HCEC 1CT (cell line): ENCODE measurements at places on chromosomes 6 and 20.

DNA sequence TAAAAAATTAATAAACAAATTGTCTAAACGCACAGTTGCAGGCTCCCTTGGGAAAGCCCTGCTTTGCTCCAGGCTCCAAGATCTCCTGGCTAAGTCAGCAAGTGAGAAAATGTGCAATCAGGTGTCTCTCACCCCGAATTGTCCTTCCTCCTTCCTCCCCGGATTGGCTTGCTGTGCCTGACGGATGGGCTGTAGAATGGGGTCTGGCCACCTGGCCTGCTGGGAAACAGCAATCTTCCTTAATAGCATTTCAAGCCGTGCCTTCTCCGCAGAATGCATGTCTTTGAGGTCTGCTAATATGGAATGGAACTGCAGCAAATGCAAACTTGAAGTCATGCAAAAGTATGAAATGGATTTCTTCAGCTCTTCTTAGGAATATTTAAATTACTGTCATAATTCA lies 43.7 kb upstream of the CDKAL1 start:
- no peak for DNase-seq

DNA sequence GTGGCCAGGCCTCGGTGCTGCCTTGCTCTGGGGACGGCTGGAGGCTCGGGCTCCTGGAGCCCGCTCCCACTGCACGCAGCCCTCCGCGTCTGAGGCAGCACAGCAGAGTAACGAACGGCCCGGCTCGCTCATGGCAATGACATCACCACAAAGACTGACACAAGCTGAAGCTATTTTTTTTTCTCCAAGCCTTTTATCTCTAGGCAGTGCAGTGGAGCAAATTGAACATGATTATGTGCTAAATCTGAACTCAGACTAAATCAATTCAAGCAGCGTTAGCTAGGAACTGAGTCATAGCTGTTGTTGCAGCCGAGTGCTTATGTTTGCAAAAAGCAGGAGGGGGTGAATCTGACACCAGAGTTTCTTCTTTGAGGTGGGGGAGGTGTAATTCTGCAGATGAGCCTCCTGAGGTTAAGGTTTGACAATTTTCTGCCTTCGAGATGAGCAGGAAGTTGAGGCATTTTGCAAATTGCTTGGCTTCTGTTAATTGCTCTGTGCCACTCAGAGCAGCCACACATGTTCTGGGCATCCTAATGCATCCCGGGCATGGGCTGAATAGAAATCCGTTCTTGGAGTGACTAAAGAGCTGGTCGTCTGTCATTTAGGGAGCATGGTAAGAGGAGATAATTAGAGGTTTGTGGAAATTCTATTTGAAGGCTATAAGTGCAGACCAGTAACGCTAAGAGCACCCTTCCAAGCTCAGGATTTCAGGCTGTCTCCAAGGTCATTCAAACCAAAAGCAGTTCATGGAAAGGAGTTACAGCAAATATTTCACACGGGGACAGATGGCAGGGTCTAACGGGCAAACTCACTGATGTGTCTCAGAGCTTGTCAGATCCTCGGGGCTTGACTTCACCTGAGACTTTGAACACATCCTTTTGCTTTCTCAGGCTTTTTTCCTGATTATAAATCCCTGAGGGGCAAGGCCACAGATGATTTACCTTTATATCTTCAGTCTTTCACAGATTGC lies 155.1 kb upstream of the ENPP5 start:
- DNase-seq, result peak; percentile 78

GRCh38 chr6:110760589-110760988 lies 54.7 kb downstream of the CDK19 start:
- DNase-seq, result no peak

- no peak for DNase-seq
These were observed 12.1 kb upstream of the CHRNA4 start for GRCh38 chr20:63372971-63373885.

DNA sequence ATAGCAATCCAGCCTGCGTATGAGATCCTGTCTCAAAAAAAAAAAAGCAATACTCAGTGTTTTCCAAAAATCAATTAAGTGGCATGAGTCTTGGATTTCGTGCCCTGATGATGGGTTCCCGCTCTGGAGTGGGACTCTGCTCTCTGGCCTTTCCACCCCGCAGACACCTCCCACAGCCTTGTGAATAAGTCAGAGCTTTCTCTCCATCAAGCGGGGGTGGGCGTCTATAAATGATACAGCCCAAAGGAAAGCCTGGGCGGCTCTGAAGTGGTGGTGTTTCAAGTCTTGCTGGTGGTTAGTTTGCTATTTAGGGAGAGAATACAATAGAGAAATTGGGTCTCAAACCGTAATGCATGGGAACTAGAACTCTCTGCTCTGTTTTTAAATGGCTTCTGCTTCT lies 52.5 kb upstream of the TAGAP start:
- DNase-seq, result no peak

DNA sequence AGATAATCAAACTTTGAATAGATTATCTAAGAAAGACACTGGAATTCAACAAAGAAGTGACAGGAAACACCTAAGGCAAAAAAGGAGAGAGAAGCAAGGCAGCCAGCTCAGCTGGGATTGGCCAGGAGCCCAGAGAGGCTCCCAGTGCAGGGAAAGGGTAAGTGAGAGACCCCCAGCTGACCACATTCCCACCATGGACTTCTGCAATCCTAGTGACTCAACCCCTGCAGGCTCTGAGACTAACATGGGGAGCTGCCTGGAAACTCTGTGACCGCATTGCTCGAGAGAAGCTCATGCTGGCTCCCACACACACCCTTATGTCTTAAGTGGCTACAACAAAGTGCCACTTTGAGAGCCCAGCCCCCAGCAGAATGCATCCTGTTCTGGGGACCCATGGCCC lies 215.1 kb downstream of the PACRG start:
- DNase-seq, result no peak
